NCI-H1436 treated with DMSO at 0.1 percent for 48 hours (cell line): ENCODE measurements at places on chromosomes 2 and 18.

DNA sequence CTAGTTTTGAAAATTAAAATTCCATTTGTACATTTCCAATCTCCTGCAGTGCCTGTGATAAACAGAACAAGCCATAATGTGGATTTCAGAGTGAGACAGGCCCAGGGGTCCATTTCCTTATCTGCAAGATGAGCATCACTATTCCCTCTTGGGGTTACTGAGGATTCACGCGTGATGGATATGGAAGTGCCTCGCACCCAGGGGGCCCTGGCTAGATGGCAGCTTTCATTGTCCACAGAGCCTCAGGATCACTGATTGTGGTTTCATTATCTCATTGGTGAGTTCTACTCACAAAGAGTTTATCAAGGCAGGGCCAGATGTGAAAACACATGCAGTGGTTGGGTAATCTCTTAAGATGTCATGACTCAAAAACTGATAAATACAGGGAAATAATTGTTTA is 11.6 kb downstream of the CNGA3 start:
- DNase-seq, result no peak

GRCh38 chr18:48962994-48963561 is 12.3 kb upstream of the SMAD7 start:
- no peak for DNase-seq

DNA sequence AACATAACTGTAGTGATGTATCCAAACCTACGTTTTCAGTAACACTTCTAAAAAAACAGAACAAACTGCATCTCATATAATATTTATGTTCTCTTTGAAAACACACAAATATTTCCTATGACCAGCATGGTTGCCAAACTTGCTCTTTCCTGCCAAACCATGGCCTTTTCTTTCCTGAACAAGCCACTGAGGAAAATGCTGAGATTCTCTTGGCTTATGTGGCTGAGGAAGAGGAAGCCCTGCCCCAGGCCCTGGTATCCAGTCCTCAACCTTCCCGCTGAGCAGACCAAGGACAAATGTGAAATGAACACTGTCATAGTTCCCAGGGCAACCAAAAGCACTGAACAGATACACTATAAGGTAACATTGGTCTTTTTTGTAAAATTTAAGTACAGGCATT is 35.9 kb upstream of the NARS1 start:
- DNase-seq, result no peak

GRCh38 chr18:61988100-61988499 is 95.3 kb upstream of the RNF152 start:
- no peak for DNase-seq

DNA sequence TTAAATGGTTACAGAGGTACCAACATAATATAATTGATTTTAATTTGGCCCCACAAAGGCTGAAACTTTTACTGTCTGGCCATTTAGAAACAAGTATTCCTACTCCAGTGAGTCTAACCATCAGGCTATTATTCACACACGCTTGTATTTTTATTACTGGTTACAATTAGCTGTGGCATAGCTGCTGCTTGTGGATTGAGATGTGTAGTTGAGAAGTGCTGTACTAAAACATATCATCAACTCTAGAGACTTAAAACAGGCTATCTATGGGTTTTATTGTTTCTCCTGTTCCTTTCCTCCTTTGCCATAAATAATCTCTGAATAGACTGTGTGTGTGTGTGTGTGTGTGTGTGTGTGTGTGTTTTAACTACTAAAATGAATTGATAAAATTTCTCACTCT is 530.2 kb downstream of the CCDC85A start:
- no peak for DNase-seq

GRCh38 chr2:167550448-167550847 is 662.2 kb downstream of the XIRP2 start:
- DNase-seq, result no peak

DNA sequence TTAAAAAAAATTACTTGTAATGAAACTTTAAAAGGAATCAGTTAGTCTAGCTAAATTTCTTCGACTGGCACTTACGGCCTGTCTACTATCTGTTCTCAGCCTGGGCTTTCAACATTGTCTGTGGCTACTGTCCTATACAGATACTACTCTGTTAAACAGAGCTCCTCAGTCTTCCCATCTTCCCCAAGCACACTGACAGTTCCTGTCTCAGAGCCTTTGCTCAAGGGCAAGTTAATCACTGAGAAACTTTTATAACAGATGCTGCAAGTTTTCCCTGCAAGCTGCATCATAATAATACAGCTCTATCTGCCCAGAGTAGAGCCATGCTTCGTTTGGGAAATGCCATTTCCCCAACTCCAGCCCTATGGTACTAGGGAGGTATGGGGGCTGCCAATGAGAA is 11.3 kb upstream of the YPEL5 start:
- DNase-seq, result no peak

GRCh38 chr2:197307236-197307932 is 3.2 kb downstream of the ANKRD44 start:
- no peak for DNase-seq

DNA sequence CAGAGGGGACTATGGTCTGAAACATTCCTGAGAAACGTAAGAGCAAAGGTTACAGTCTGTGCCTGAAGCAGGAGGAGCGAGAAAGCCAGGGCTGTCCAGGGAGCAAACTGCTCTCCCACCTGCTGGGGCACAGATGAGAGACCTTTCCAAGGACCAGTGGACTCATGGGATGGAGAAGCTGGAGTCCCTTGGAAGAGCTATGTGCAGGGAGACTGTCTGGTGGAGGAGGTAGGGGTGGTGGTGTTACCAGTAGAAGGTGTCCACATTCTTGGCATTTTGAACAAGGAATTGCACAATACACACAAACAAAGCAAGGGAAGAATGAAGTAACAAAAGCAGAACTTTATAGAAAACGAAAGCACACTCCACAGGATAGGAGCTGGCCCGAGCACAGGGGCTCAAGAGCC is 97.9 kb upstream of the CYRIA start:
- no peak for DNase-seq

- no peak for DNase-seq
Observed at GRCh38 chr2:156098506-156098905, 234.0 kb downstream of the NR4A2 start.

DNA sequence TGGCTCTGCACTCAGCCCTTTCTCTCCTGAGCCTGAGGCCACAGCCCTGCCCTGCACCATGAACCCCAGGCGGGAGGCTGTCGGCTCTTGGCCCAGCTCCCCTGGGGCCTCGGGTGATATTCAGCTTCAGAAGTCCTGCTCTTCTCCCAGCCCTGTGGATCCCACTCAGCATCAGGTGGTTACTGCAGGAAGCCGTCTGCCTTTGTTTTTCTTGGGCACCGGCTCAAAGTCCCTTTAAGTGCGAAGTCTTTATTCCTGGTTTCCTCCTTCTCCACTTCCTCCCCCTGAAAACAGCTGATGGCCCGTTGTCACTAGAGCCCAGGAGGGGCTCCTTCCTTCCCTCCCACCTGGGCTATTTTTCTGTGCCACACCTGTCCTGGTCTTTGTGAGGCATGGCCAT is 161.5 kb upstream of the BCL2L11 start:
- DNase-seq, result no peak

DNA sequence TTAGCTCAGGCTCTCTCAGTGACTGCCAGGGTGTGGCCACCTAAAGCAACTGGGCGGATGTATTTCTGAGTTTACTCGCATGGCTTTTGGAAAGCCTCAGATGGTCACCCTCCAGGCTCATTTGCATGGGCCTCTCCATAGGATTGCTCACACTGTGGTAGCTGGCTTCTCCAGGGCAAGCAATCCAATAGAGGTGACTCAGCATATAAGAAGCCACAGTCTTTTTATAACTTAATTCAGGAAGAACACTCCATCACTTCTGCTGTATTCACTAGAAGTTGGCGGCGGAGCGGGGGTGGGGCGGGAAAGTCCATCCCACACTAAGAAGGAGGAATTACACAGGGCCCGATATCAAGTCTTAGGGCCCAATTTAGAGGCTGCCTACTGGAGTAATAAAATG is 3.6 kb upstream of the DOK6 start:
- DNase-seq, result no peak

GRCh38 chr2:201257956-201258665 is 2.2 kb upstream of the CASP8 start:
- no peak for DNase-seq

DNA sequence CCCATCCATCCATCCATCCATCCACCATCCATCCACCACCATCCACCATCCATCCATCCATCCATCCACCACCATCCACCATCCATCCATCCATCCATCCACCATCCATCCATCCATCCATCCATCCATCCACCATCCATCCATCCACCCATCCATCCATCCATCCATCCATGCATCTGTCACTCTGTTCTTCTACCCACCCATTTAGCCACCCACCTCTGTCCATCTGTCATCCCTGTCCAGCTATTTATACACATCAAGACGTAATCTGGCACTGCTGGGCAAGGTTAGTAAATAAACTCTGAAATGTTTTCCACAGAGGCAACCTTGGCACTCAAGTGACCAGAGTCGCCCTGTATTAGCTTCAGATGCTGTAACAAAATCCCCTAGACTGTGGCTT is 120.9 kb downstream of the RTP5 start:
- DNase-seq, result no peak

DNA sequence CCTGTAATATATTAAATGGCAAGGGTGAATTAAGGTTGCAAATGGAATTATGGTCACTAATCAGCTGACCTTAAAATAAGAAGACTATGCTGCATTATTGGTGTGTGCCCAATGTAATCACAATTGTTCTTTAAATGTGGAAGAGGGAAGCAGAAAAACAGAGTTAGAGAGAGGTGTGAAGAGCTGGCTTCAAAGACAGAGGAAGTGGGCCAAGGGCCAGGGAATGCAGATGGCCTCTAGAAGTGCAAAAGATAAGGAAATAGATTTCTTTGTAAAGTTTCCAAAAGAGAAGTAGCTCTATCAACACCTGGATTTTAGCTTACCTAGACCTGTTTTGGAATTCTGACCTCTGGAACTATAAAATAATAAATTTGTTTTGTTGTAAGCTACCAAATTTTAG is 276.0 kb downstream of the LRRTM1 start:
- DNase-seq, result no peak

DNA sequence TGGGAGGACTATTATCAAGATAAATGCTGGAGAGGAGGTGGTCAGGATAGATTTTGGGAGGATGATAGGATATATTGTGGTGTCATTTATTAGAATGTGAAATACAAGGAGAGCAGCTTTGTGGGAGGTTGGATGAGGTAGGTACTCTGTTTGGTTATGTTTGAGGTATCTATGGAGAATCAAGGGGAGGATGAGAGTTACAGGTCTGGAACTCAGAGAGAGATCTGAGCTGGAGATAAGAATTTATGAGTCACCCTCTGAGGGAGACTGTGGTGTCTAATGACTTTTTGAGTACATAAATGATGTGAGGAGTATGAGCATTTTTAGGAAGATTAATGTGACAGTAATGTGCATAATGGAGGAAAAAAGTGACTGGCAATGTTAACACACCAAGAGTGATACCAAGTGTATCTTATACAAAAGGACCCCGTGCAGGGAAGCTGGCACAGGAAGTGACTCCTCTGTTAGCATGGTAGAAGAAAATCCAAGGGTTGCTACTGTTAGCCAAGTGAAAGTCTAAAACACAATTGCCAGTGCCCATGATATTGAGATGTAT is 48.2 kb downstream of the CRIM1 start:
- DNase-seq, result no peak

GRCh38 chr2:58006256-58006951 is 40.2 kb upstream of the VRK2 start:
- no peak for DNase-seq

DNA sequence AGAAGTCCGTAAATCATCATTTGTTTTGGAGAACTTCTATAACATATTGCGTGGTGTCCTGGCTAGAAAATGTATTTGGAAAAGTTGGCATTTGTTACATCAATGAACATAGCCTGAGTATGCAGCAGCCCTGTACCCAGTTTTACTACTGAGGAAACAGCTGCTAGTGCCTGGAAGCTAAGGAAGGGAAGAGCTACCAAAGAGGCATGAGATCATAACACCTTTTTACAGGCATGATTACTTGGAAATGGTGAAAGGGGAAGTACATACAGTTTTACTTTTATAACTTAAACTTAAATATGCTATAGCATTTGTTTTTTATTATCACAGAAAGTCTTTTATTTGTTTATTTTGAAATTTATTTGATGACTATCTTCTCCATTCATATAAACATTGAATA is 128.4 kb upstream of the MC4R start:
- no peak for DNase-seq

DNA sequence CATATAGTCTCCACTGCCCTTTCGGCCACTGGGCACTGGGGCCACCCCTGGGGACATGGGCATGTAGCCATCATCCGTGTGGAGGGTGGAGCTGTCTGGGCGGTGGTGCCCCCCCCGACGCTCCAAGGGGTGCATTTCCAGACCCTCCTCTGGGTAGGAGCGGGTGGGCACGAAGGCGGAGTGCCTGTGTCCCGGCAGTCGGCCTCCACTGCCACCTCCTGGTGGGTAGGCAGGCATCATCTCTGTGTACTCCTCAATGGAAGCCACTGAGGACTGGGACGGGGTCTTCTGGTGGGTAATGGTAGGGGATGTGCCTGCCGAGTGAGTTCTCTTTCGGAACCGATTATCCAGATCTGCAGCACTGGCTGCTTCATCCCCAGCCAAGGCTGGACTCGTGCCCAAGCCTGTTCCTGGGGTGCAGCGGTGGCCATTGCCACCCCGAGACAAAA is 2.8 kb downstream of the IRS1 start:
- no peak for DNase-seq

- no peak for DNase-seq
Observed at GRCh38 chr18:40366521-40366920, 1588.5 kb upstream of the PIK3C3 start.

DNA sequence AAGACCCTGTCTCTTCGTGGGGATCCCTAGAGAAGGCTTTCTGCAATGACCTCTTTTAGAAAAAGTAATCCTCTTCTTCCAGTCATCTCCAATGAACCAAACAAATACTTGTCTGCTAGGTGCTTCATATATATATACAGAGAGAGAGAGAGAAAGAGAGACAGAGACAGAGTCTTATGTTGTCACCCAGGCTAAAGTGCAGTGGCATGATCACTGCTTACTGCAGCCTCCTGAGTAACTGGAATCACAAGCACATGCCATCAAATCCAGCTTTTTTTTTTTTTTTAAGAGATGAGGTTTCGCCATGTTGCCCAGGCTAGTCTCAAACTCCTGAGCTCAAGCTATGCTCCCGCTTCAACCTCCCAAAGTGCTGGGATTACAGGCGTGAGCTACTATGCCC is 18.6 kb upstream of the PKDCC start:
- DNase-seq, result no peak

- DNase-seq, result no peak
Observed at GRCh38 chr2:163775304-163775703, 39.5 kb upstream of the FIGN start.

DNA sequence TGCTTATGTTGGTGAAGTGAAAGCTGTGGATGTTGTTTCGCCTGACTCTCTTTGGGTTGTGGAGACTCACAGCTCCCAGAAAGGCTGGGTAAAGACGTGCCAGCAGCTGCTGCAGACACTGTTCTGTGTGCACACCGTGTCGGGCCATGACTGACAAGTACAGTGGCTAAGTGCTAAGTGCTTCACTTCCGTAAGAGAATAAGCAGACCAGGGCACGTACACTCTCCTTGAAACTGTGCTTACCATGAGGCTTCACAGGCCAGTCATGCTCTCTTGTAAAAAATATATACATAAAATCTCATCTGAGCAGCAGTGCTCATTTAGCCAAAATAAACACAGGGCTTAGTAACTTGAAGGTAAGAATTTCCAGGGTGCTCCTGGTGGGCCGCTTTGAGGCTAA is 86.0 kb downstream of the NRP2 start:
- no peak for DNase-seq
